ENCODE measurements at places on chromosomes 7 and 10.

- DNase-seq, result no peak
Measured at GRCh38 chr10:129104266-129105045, 362.6 kb upstream of the MGMT start.

DNA sequence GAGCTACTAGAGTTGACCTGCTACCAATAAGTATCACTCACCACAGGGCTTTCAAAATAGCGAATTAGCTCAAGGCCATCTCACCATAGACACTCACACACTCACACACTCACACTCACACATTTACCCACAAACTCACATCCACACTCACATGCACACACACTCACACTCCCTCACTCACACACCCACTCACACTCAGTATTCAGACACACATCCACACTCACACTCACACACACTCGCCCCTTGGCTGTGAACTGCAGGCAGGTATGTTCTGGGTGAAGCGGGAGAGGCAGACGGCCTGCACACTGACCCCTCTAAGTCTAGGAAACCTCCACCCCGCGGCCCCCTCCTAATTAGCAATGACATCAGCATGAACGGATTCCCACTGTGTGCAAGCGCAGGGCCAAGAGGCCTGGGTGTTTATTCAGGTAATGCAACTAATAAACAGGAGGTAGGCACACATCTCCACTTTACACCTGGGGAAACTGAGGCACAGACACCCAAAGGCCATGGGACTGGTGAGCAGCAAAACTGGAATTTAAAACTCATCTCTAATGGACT is 94.6 kb downstream of the ADARB2 start:
- DNase-seq, result no peak

DNA sequence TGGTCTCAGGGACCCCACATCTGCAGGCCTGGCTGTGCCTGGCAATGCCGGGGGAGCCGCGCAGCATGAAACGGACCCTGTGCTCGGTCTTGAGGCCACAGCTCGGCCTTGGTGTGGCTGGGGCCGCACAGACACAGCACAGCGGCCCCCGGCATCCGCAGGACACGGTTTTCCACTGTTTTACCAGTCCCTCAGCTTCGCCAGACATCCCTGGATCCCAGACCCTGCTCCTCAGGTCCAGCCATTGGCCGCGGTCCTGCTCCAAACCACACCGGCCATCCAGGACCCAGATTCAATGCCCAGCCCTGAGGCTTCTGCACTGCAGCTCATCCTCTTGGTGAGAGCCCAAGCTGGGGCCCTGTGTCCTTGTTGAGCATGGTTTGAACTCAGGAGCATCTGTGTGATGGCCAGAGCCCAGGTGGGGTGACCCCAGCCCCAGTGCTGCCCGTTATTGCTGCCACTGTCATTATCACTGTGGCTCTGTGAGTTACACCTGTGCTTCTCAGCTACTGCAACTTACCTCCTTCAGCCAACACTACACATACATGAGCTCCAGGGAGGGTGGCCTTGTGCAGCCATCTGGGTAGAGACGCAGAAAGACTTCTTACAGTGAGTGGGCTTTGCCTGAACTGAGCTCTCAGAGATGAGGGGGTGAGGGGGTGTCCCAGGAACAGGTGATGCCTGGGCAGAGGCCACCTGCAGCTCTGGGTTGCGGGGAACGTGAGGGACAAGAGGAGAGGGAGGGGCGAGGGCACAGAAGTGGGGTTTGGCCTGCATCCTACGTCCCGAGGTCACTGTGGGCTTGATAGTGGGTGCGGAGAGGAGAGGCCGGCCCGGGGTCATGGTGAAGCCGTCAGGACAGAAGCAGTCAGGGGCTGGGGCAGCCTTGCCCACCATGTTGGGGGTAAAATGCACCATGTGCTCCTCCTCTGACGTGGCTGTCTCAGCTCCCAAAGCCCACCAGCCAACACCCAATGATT is 567.6 kb downstream of the PTPRN2 start:
- no peak for DNase-seq

DNA sequence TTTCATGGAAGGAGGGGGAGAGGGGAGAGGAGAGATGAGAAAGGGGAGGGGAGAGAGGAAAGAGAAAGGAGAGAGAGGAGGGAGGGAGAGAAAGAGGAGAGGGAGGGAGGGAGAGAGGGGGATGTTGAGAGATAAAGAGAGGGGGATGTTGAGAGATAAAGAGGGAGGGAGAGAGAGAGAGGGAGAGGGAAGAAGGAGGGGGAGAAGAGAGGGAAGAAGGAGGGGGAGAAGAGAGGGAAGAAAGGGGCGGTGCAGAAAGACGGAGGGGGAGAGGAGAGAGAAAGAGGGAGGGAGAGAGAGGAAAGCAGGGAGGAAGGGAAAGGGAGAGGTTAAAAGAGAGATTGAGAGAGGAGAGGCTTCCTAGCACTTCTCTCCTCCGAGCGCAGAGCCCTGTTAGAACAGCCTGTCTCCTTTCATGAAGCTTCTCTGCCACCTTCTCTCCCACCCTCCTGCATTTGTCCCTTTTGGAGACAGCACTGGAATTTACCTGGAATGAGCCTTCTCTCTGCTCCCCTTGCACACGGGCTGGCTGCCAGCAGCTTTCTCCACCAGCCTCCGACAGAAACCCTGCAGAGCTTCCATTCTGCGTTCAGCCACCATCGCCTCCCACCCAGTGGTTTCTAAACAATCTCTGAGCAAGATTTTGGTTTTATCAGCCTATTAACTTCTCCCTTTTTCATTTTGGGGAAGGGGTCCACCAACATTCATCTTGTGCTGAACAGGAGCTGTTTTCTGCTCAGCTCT is 74.0 kb upstream of the CARD11 start:
- no peak for DNase-seq

- DNase-seq, result no peak
Measured at GRCh38 chr10:67666416-67667034, 29.5 kb downstream of the CTNNA3 start.

GRCh38 chr10:88045096-88045495 is 181.7 kb downstream of the PTEN start:
- no peak for DNase-seq

DNA sequence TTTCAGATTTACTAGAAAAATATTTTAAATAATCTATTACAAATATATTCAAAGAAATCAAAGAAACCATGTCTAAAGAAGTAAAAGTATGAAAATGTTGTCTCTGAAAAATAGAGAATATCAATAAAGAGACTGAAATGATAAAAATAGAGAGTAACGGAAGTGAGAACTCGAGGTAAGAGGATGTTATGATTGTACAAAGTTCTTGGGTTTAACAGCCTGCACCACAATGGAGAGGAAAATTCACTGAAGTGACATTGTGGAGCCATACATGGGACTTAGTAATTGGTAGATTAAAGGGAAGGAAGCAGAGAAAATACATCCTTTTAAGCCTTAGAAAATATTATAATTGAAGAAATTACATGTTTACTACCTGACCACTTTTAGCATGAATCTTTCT is 77.9 kb downstream of the THSD7A start:
- DNase-seq, result no peak

- no peak for DNase-seq
Measured at GRCh38 chr7:57354195-57354594, 95.8 kb upstream of the ZNF716 start.

DNA sequence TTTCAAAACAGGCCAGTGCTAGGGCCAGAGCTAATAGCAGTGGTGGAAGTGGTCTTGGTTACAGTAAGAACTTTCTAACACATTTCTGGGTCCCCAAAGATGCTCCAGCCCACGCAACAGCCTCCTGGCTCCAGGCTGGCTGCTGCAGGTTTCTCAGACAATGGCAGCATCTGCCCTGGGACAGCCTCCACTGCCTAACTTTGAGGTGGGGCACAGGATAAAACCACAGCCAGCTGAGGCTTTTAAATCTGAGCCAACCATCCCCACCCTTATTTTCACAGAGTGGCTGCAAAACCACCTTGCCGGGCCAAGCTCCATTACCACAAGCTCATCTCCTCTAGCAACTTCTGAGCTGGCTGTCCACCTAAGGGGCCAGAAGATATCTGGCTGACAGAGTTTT is 84.8 kb downstream of the FAM53B start:
- no peak for DNase-seq

DNA sequence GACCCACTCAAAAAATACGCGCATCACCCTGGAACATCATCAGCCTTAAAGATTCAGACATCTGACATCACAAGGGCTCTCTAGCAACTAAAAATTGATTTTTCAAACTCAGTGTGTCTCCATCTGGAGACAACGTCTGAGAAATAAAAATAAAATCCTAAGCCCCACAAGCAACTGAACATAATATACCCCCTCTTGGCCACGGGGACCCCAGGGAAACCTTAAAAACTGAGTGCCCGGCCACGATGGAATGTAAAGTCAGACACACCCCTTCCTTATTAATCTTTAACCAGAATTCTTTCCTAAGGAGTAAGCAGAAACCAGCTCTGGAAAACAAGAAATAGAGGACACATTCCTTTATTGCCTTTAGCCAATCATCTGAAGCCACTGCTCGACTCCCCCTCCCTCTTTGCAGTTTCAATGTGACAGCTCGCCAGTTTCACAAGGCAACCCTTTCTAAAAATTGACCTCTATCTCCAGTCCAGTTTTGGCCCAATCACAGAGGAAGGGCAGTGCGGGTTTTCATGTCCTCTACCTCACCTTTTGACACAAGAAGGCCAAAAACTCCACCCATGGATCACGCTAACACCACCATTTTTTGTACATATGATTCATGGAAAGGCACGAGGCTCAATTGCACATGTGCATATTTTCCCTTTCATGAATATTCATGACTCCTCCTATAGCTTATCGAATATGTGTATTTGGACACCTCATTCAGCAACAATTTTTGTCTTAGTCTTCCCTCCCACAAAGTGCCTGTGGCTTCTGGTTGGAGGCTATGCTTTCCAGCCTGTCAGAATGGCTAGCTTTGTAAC is 24.2 kb downstream of the IFIT3 start:
- DNase-seq, result no peak

DNA sequence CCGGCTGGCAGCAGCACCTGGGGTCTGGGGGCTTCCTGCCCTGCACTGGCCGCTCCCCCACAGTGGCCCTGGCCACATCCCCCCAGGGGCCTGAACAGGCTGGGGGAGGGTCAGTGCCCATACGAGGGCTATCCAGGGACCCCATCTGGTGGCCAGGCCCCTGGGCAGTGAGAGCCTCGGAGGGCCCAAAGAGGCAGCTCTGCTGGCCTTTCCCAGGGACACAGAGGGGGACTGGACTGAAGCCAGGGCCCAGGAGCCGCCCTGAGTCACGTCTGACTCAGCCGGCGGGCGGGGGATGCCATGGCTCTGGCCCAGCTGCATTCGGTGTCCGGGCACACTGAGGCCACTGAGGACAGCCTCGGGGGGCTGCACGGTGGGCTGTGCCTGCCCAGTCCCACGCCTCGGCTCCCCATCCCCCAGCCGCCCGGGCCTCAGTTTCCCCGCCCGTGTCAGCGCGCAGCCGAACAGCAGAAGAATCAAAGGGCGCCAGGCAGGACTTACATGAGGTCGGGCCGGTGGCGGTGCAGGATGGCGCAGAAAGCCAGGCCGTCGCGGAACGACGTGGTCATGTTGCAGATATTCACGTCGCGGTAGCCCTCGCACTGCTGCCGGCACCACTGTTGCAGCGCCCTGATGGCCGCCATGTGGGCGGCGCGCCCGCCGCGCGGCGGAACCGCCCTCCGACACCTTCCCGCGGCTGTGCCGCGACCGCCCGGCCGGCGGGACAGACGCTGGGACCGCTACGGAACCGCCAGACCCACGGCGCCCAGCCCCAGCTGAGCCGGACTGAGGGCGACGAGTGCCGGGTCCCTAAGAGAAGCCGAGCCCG is at the start of gene MICALL2:
Gene MICALL2, minus strand, starts transcription at position 788 of the 829 bp plus-strand sequence. Its CDS starts 144 bp downstream, at position 644.
- DNase-seq, result no peak

GRCh38 chr7:121271098-121271497 is 57.7 kb upstream of the WNT16 start:
- DNase-seq, result no peak

DNA sequence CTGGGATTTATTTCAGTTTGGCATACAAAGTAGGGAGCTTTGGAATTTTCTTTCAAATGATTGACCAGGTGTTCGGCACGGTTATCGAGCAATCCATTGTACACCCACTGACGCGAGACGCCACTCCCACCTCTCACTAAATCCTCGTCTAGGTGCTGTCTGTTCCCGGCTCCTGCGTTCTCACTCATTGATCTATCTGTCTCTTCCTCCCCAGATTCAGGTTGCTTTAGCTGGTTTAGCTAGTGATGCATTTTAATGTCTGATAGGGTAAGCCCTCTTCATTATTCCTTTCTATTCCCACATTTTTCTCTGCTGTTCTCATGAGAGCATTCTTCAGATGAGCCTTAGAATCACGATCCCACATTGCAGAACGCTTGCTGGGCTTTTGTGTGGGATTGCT is 91.7 kb downstream of the ELFN1 start:
- DNase-seq, result no peak

DNA sequence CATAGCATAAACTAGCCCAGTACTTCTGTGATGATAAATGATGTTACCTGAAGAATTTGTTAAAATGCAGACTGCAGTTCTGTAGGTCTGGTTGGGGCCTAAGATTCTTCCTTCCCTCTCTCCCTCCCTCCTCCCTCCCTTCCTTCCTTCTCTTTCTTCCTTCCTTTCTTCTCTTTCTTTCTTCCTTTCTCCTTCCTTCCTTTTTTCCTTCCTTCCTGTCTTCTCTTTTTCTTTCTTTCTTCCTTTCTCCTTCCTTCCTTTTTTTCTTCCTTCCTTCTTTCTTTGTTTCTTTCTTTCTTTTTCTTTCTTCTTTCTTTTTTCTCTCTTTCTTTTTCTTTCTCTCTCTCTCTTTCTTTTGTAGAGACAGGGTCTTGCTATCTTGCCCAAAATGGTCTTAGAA is 3.7 kb upstream of the SLC25A28 start:
- DNase-seq, result no peak

DNA sequence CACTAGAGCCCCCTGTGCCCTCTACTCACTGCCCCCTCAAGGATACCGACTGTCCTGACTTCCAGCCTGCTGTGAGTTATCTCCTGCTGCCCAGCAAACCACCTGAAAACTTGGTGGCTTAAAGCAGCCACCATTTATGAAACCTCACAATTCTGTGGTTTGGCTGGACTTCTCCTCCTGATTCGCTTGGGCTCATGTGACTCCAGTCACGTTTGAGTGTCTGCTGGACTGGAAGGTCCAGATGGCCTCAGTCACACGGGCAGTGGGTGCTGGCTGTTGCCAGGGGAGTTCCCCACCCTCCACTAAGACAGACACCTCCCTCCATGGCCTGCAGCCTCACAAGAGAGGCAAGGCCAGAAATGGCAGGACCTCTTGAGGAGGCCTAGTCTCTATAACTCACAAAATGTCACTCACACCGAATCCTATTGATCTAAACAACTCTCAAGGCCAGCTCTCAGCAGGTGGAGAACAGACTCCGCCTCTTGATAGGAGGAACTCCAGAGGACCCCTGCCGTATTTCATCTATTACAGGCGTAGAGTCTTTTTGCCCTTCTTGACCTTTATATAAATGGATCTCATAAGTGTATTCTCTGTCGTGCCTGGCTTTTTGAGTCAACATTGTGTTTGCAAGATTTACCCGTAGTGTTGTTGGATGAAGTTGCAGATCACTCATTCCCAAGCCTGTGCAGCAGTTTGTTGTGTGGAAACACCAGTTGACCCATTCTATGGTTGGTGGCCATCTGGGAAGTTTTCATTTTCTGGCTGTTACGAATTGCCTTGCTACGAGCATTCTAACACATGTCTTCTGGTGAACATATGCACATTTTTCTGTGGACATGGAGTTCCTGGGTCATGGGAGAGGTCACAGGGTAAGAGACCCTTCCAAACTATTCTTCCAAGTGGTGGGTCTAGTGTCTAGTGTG is 48.3 kb downstream of the ZMIZ1 start:
- DNase-seq, result no peak

Data from T-helper 2 cell (primary cell).